Suprapubic skin (tissue), 4 donors: ENCODE measurements at places on chromosomes 7 and 10. TPM values are rescaled to one million over a fixed set of nuclear protein-coding genes. Genes with fewer than 3 reads are reported as not detected.

The ANKRD30A gene
- not detected for total RNA-seq

The MMP21 gene
- 0.48 TPM for total RNA-seq

GRCh38 chr10:13158401-13158800, 3.0 kb upstream of the MCM10 start:
- H3K27me3 ChIP-seq, result no peaks in the 10 kb centered on the region
- peaks cover 15% of the 10 kb centered on the region for H3K4me1 ChIP-seq
- DNase-seq, result no peak
- H3K36me3 ChIP-seq, result no peaks in the 10 kb centered on the region

DNA sequence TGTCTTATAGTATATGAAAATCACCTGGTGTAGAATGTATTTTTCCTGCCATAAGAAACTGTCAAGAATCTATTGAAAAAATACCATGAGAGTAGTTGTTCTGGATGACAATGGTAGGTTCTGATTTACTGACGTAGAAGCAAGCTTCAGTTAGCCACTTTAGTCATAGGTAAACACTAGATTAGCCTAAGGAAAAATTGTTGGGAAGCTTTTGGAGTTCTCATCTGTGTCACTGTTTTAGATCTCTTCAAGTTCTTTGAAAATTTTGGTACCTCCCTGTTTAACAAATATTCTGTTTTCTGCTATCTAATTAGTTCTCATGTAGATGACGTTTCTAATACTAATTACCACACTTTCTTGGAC, 131.8 kb downstream of the ADK start:
- no peaks in the 10 kb centered on the region for H3K27me3 ChIP-seq
- no peak overlapping the region for H3K4me3 ChIP-seq
- no peak for DNase-seq

- H3K4me3 ChIP-seq, result no peak overlapping the region
- DNase-seq, result peak; percentile 44
- H3K4me1 ChIP-seq, result no peaks in the 10 kb centered on the region
Measured at GRCh38 chr7:30453016-30453415, 25.6 kb downstream of the NOD1 start.

- DNase-seq, result peak; percentile 92
- H3K36me3 ChIP-seq, result no peaks in the 10 kb centered on the region
- peaks cover 50% of the 10 kb centered on the region for H3K4me1 ChIP-seq
- peak overlapping the region; percentile 98 for H3K27ac ChIP-seq
Measured at GRCh38 chr10:132395704-132396493, 1.1 kb upstream of the PWWP2B start.

DNA sequence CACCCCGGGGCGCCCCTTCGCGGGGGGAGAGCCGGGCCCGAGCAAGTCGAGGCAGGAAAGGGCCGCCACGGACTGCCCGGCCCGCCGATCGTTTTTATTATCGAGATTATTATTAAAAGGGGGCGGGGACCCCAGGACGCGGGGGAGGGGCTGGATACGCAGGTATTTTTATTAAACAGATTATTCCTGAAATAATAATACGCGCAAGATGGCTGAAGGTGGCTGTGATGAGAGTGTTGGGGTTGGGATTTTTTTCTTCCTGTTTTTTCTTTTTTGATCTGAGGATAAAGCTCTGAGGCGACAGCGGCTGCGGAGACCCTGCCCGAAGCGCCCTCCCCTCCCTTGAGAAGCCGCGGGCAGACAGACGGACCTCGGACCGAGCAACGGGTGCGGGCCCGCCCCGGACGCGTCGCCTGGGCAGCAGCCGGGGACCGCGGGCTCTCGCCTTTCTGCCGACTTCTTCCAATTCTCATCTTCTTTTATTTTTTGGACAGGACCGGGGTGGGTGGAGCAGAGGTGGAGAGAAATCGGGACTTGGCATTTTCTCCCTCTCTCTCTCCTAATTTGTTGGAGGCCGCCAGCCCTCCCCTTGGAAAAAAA, 1.4 kb upstream of the TRIM8 start:
- peak overlapping the region; percentile 73 for H3K4me3 ChIP-seq
- H3K27me3 ChIP-seq, result no peaks in the 10 kb centered on the region
- H3K36me3 ChIP-seq, result no peaks in the 10 kb centered on the region
- peaks cover 23% of the 10 kb centered on the region for H3K4me1 ChIP-seq
- DNase-seq, result no peak
- H3K27ac ChIP-seq, result peak overlapping the region; percentile 99

DNA sequence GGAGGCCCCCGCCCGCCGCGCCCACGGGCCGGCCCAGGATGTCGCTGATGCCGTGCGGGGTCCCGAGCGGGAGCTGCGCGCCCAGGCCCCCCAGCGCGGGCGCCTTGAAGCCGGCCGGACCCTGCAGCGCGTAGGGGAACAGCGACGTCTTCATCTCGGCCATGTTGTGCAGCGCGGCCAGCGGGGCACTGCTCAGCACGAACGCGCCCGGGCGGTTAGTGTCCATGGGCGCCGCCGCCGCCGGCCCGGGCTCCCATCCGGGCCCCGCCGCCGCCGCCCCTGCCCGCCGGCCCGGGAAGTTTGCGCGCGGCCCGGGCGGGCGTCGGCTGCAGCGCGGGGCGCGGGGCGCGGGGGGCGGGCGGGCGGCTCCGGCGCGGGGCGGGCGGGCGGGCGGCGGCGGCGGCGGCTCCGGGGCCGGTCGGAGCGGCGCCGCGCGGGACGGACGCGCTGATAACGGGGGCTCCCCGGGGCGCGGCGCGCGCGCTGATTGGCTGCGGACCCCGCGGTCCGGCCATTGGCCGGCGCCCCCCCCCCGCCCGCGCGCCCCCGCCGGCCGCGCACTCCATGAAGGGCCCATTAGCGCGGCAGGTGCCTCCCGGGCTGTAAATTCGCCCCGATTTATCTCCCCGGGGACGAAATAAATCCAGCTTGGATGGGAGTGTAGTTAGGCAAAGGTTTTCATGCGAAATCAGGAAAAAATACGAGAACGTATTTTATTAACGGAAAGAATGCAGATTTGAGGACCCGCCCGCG, at the start of gene NKX6-2:
TSS of gene NKX6-2 (minus strand) at position 425 of the 753 bp plus-strand sequence. CDS start at position 226, 199 bp downstream.
- H3K4me3 ChIP-seq, result peak within 1 kb of the TSS; percentile 33
- peaks cover 70% of the 10 kb centered on the region for H3K27me3 ChIP-seq
- H3K4me1 ChIP-seq, result peaks cover 38% of the 10 kb centered on the region
- H3K36me3 ChIP-seq, result peaks cover 26% of the 10 kb centered on the region

DNA sequence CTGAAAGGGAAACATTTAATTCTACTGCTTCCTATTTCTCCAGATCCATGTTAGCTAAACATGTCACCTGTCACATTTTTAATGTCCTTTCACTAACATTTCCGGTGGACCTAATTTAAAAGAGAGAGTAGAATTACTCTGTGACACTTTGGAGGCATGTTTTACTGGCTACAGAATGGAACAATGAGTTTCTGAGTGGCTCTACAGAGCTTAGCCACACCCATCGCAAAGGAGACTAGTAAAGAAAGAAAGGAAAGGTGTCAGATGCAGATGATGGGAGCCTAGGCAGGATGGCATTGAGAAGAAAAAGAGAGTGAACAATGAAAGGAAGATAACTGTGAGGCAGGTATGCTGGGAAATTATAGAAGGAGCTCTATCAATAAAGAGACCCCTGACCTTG, 35.9 kb downstream of the NDUFB2 start:
- no peak for DNase-seq
- no peaks in the 10 kb centered on the region for H3K27me3 ChIP-seq
- no peaks in the 10 kb centered on the region for H3K4me1 ChIP-seq
- H3K4me3 ChIP-seq, result no peak overlapping the region
- H3K36me3 ChIP-seq, result peaks cover 22% of the 10 kb centered on the region
- H3K27ac ChIP-seq, result no peak overlapping the region
